ENCODE measurements at places on chromosomes 11 and 22.

GRCh38 chr11:68942751-68943271, 38.0 kb downstream of the MRGPRD start:
- DNase-seq, result no peak

- no peak for DNase-seq
Measured at GRCh38 chr11:11615086-11615485, 6.7 kb downstream of the GALNT18 start.

DNA sequence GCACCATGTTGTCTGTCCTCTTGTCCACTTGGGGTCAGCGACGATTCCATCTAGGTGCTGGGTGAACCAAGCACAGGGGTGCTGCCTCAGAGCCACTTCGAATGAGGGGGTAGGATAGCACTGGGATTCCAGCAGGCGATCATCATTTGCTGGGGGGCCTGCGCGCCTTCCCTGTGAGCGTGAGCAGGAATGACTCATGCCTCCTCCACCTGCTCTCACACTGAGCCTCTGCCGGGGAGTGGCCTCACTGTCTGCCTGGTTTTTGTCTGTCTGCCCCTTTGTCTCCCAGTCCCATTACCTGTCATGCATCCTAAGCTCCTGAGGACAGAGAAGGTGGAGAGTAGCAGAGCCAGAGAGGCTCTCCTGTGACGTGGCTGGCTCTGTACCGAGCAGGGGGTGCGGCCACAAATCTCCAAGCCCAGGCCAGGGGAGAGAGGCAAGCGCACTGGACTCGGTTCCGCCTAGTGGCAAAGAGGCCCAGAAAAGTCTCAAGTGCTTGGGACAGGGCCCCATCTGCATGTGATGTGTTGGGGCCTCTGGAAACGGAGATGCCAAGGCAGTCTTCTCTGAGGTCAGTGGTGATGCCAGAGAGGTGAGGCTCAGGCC, 30.8 kb downstream of the RSPH14 start:
- DNase-seq, result no peak

DNA sequence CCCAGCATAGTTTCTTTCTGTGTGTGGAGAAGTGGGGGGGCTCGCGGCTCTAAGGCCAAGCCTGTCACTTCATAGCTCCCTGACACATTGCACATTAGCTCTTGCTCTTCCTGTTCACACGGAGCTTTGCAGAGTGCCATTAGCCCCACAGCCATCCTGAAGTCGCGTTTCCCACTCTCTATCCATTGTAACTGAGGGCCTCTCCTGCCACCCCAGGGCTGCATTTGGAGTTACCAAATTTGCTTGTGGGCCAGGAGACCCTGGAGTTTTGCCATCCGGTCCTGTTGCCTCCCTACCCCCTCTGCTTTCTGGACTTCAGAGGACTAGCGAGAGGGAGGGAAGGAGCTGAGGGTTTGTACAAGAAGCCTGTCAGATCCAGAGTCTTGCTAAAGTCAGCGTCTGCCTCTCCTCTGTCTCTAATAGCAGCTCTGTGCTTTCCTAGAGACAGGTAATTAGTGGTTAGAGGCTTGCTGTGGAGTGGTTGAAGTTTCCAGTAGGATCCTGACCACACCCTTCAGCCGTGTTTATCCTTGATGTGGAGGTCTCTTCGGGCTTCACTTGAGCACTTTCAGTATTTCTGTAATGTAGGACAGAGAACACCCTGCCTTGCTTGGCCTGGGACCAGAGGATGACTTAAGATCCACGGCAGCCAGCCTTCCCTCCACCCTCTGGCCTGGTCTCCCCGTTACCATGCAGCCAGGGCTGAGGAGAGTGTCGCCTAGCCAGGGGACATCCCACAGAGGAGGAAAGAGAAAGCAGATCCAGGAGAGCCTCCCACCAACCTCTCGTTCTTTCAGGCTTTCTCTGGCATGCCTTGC, 14.1 kb downstream of the DCPS start:
- no peak for DNase-seq

DNA sequence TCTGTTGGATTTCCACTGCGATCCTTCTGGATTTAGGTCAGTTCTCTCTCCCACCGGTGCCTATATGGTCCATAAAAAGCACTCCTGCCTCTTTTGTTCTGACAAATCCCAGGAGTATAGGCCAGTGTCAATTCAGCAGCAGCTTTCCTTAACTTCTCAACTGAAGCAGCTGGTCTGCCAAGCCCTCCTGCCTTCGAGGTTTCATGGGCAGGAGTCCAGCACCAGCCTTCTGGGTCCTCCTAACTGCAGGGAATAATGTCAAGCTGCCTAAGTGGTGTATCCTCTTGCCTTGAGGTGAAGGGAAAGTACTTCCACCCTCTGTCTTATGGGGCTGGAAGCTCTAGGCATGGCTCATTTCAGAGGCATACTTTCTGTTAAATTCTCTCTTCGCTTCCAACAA, 149.4 kb upstream of the NCAM1 start:
- no peak for DNase-seq

- no peak for DNase-seq
Measured at GRCh38 chr11:19664886-19665548, 47.6 kb upstream of the NAV2 start.

GRCh38 chr22:21916309-21916918, 36.2 kb downstream of the PPM1F start:
- no peak for DNase-seq

DNA sequence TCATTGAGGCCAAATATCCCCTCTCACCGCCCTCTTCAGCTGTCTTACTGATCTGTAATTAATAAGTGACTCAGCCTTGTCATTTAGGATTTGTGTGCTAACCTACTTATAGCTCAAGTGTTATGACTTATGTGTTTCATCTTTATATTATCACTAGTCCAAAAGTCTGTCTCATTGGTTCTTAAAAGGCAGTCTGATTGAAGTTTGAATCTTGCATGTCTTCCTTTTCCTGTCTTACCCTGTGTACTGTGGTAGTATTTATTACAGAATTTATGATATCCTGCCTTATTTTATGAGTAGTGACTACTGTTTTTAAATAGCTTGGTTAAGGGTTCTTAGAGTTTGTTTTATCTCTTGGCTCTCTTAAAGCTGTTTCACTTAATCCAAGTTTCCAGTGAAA, 6.3 kb downstream of the DEPDC7 start:
- DNase-seq, result no peak

GRCh38 chr11:71266114-71266833, 13.9 kb upstream of the SHANK2 start:
- DNase-seq, result no peak

DNA sequence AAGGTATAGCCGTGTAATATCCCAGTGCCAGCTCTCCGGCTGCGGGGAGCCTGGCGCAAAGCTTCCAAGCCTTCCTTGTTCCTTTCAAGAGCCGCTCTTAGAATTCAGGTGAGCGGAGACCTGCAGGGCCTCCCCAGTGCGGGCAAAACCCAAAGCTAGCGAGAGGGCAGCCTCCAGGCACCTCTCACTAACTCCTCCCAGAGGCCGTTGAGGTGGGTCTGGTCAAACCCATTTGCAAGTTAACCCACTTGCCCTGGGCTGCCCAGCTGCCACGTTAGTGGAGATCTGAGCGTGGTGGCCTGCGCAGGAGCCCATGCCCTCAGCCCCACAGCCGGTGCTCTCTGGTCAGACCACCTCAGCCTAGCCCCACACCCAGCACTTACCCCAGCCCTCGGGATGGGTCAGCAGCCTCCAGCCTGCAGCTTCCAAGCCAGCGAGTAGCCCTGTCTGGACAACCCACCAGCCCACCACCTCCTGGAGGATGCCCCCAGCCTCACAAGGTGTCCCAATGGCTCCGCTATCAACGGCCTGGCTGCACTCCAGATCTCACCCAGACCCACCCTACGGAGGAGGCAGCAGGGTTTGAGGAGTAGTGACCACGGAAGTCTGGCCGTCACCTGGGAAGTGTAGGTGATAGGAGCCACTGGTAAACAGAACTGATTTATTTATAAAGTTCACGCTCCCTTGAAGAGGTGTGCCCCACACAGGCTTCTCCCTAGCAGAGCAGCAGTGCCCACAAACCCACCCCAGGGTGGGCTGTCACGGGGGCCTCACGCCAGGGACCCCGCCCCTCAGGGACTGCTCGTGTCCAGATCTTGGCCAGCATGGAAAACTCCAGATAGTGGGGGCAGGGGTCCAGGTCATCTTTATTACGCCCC, 2.3 kb downstream of the ASCL2 start:
- no peak for DNase-seq

DNA sequence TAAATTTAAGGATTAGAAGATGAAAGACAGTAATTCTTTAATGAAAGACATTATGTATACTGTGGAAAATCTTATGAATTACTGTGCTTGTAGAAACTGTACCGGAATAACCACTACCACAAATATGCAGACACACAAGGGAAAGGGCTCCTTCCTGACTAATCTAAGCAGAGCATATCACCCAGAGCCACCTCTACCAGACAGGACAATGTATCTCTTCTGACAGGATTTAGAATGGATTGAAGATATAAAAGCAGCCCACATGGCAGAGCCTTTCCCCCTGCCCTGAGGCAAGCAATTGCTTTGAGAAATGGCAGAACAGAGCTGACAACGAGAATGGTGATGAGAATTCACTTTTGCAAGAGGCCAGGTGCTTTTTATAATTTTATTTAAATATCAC, 144.1 kb downstream of the NOX4 start:
- DNase-seq, result no peak

- no peak for DNase-seq
Measured at GRCh38 chr22:23387827-23388516, 192.1 kb downstream of the IGLL1 start.

DNA sequence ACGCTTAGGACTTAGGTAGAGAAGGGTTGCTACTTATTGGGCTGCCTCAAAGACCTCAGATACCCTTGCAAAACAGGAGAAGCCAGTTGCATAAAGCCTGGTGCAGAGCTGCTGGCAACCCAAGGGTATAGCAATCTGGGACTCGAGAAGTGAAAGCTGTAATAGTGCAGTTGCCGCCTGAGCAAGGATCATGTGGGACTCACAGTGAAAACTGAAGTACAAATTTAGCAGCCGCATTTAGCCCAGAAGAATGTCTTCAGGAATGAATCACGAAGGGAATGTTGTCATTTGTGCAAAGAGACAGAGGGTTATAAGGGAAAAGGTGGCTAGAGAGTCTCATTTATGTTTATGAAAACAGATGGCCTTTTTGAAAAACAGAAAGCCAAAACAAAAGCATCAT, 267.2 kb downstream of the TENM4 start:
- DNase-seq, result no peak

DNA sequence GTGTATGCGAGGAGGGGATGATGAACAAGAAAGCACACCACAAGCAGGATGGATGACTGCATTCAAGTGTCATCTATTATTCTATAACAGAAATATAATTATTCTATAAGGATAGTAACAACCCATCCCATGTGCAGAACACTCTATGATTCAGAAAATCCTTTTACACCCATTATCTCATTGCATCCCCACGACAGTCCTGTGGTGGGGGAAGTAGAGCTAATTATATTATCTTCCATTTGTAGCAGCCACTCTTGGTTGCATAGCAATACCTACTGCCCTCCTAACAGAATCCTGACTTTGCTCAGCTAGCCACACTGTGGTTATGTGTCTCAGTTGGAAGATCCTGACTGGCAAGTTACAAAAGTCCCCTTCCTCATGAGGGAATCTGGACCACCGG, 406.5 kb upstream of the NARS2 start:
- DNase-seq, result no peak

DNA sequence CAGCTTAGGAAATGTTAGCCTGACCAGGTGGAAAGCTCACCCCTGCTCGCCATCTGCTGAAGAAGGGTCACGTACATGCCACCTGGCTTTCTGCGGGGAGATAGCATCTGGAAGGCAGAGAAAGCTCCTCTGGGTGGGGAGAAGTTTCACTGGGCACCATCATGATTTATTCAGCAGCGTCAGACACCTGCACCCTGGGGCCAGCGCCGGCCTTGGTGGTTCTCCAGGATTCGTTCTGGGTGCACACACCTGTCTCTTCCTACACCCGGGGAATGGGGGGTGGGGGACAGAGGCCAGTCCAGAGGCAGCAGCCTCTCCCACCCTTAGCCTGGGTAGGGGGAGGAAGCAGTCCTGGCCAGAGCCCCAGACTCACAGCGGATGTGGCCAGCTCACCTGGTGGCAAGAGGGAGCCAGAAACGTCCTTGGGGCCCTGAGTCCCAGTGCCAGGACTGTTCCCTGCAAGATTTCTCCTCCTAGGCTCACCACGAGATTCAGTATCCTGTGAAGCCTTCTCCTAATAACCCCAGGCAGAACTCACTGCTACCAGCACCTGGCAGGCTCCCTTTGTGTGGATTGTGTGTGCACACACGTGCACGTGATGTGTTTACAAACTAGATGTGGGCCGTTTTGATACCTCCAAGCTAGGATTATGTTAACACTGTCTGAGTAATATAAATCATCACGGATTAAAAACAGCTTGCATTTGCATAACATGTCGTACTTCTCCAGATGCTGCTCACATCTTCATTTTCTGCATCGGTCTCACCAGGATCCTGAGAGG, 17.3 kb upstream of the RASD2 start:
- no peak for DNase-seq

GRCh38 chr11:35090125-35090524, 48.8 kb upstream of the CD44 start:
- no peak for DNase-seq

- DNase-seq, result no peak
Measured at GRCh38 chr11:33733980-33734379, 2.2 kb downstream of the CD59 start.

DNA sequence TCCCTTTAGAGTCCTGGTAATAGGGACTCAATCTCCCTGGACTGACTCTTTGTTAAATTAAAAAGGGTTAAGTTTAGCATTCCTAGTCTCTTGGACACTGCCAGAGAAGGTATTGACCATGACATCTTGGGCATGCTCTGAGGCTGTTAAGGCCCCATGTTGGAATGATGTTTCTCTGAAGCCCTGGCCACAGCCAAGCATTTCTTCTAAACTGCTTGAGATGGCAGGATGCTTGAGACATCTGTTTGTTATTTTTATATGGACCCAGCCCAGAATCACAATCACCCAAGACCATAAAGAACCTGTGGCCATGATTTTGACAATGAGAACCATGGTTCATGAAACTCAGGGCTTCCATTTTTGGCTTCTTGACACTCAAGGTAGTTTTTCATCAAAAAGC, 5.5 kb upstream of the ANKK1 start:
- DNase-seq, result no peak

DNA sequence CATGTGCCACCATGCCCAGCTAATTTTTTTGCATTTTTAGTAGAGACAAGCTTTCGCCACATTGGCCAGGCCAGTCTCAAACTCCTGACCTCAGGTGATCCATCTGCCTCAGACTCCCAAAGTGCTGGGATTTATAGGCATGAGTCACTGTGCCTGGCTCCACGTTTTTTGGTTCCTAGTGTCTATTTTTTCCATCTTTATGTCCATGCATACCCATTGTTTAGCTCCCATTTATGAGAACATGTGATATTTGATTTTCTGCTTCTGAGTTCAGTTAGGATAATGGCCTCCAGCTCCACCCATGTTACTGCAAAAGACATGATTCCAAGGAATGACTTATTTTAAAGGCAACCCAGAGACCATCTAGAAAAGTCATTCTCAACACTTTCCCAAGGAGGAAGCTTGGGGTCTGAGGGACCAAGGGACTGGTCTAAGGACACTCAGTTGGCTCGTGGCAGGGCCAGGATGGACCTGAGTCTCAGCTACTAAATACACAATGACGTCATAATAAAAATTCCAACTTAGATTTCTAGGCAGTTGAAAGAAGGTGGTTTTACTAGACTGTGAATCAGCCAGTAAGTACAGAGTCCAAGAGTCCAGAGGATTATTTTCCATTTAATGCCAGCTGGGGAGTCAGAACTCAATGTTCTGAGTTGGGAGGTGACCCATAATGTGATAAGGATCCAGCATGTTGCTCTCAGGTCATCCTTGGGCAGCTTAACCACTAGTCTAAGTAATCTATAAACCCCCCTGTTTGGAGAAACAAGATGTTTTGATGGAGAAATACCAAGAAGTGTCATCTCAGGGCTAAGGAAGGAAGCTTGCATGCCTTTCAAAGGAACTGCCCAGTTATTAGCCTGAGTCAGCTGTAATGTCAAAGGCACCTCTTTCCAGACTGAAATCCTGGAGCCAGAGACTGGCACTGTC, 39.4 kb downstream of the ABTB2 start:
- DNase-seq, result no peak

Measured in erythroblast (primary cell).